Cardiac septum (tissue), 1 donor: ENCODE measurements at places on chromosomes 4 and X. TPM values are rescaled to one million over a fixed set of nuclear protein-coding genes. Genes with fewer than 3 reads are reported as not detected.

DNA sequence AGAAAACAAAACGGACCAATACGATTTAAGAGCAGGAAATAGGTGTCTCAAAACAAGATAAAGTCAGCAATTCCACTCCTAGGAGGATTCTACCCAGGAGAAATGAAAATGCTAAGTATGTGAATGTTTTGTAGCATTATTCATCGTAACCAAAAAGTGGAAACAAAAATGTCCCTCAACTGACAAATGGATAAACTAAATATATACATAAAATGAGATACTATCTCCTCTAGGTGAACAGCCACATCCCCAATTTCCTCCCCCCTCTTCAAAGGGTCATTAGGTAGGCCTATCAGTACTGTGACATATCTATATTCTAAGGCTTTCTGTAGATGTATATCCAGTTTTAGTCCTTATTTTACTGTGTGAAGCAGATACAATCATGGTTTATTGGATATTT is 18.0 kb downstream of the DDX3X start:
- DNase-seq, result no peak

GRCh38 chr4:13705521-13706041 is 78.1 kb upstream of the BOD1L1 start:
- no peak for DNase-seq

GRCh38 chrX:129654652-129655546 is at the start of gene APLN:
Gene APLN (minus strand): TSS chrX:129654956. CDS start chrX:129654630, 326 bp downstream.
- no peak for DNase-seq

The TMSB15C gene
- 0.24 TPM for total RNA-seq
